ENCODE measurements at places on chromosomes 12 and 14.

DNA sequence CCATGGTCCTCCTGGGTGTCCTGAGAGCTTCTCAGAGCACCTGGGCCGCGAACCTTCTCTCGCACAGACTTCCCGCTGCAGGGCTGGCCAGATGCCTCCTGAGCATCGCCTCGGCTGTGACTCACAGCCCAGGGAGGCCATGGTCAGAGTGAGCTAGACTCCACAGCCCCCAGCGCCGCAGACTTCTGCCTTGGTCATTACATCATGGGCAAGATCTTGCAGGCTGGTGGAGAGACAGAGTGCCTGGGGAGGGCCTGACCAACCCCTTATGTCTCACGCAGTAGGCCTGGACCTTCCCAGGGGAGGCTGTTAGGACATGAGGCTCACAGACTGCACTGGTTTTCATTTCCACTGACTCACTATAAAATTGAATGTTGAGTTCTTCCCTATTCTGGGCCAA lies 41.8 kb downstream of the SMOC1 start:
- DNase-seq, result no peak

DNA sequence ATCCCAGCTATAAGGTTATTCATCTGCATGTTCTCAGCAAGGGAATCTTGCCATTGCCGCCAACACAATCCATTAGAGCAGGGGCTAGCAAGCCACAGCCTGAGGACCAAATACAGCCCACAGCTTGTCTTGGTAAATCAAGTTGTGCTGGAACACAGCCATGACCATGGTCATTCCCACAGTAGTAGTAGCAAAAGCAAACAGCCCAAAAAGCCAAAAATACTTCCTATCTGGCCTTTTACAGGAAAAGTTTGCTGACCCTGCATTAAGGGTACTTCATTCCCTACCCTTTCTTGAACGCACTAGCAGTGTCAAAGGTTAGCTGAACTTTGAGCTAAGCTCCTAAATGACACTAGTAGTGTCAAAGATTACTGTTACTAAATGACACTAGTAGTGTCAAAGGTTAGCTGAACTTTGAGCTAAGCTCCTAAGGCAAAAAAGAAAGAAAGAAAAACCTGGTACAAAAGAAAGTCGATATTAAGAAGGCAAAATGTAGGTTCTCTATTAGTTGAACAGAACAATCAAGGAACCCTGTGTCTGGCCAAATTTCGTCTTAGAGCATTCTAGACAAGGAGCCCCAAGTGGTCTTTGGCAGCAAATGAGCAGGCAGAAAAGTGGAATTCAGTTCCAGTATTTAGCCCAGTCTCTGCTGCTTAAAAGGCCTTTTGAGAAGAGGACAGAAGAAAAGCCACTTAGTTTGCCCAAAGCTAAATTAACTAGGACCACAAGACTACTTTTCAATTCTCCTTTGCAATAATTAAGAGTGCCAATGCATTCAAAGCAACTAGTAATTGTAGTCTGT lies 67.7 kb downstream of the NT5DC3 start:
- DNase-seq, result no peak

GRCh38 chr14:44795725-44796124 lies 166.0 kb downstream of the KLHL28 start:
- DNase-seq, result no peak

DNA sequence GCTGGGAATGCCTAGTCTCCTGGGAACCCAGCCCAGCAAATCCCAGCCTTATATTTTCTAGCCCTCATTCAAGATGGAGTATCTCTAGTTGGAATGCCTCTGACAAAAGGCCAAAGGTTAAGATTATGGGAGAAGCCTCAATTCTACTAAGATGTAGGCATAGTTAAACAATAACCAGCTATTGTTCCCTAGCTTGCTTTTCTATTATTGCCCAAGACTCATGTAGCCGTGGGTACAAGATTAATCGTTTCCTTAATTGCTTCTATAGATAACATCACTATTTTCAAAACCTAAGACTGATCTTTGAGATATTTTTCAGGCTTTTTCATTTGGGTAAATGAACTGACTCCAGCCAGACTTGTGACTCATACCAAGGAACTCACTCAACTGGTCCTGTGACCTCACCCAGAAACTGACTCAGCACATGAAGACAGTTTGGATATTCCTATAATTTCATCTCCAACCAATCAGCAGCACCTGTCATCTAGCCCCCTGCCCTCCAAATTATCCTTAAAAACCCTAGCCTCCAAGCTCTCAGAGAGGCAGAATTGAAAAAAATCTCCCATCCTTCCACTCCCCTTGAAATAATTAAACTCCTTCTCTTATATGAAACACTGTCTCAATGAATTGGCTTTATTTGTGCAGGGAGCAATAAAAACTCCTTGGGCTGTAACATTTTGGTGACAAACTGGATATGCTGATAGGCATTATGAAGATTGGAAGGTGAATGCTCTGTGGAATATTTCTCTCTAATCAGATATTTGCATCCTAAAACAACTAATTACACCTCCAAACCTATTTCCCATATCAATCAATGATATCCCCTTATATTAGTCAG lies 589.0 kb downstream of the C12orf50 start:
- no peak for DNase-seq

DNA sequence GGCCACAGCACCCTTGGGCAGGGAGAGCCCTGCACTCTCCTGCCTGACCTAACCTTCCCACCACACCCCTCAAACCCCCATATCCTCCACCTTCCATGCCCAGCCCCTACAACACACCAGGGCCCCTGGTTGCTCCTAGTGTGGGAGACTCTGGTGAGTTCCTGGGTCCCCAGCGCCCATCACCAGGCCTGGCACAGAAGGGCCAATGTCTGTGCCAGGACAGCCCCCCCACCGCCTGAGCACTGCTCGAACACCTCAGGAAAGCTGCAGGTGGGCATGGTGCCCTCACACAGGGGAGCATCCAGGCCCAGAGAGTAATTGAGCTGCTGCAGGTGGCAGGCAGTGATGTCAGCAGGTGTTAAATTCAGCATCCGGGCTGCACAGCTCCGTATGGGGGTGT lies 15.2 kb downstream of the ADCY6 start:
- no peak for DNase-seq

GRCh38 chr14:90451443-90451842 lies 54.6 kb downstream of the CALM1 start:
- no peak for DNase-seq

DNA sequence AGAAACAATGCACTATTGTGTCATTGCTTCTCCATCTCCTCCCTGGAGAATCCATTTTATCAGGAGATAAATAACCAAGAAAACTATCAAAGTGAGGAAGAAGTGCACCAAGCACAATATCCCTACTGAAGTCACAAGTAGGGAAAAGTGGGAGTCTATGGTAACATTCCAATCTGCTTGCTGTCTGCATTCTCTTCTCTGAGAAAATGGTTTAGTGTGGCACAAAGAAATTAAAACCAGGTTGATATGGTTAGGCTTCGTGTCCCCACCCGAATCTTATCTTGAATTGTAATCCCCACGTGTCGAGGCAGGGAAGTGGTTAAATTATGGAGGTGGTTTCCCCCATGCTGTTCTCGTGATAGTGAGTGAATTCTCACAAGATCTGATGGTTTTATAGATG lies 209.7 kb downstream of the PRKD1 start:
- no peak for DNase-seq

GRCh38 chr12:89856431-89856830 lies 147.8 kb upstream of the ATP2B1 start:
- no peak for DNase-seq

GRCh38 chr12:3294481-3294911 lies 196.5 kb upstream of the PRMT8 start:
- DNase-seq, result no peak

DNA sequence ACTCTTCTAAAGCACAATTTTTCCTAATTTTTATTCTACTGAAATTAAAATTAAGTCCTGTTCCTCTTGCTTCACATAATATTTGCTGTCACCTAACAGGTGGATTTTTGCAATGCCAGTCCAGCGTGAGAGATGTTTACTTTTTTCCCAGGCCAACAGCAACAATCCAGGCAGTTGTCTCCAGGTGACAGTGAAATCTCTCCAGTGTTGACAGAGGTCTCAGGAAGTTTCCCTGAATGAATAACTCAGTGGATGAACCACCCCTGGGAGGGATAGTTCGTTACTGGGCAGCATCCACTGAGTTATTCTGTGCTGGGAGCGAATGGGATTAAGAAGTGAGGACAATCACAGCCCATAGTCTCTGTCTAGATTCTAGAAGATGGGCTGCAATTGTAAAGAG lies 7.1 kb upstream of the NT5DC3 start:
- DNase-seq, result no peak

GRCh38 chr12:40011775-40012129 lies 94.1 kb downstream of the SLC2A13 start:
- DNase-seq, result peak; percentile 22

GRCh38 chr14:105430565-105430964 lies 10.9 kb downstream of the MTA1 start:
- DNase-seq, result no peak

DNA sequence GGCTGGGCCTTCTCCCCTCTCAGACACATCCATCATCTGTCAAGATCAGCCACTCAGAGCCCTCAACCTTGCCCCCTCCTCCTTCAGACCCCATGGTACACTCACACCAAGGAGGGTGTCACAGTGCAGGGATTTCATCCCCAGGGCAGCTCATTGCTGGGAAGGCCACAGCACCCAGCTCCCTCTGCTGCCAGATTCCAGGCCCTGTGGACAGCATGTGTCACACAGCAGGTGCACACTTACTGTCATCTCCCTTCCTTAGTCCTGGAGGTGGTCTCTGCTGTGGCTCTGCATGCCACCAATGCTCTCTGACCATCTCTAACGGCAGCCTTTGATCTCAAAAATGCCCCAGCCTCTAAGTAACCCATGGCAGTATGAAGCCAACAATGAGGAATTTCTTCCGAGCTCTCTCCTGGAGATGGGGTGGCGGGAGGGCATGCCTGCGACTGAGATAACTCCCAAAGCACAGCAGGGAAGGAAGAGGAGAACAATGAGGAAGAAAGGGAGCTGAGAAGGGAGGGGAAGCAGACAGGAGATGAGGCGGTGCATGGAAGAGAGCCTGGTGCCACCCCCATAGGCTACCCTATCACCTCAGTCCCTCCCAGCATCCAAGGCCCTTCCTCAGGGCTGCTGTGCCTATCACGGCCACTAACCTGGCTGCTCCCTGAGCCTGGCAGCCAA lies 101.0 kb downstream of the SINHCAF start:
- no peak for DNase-seq

DNA sequence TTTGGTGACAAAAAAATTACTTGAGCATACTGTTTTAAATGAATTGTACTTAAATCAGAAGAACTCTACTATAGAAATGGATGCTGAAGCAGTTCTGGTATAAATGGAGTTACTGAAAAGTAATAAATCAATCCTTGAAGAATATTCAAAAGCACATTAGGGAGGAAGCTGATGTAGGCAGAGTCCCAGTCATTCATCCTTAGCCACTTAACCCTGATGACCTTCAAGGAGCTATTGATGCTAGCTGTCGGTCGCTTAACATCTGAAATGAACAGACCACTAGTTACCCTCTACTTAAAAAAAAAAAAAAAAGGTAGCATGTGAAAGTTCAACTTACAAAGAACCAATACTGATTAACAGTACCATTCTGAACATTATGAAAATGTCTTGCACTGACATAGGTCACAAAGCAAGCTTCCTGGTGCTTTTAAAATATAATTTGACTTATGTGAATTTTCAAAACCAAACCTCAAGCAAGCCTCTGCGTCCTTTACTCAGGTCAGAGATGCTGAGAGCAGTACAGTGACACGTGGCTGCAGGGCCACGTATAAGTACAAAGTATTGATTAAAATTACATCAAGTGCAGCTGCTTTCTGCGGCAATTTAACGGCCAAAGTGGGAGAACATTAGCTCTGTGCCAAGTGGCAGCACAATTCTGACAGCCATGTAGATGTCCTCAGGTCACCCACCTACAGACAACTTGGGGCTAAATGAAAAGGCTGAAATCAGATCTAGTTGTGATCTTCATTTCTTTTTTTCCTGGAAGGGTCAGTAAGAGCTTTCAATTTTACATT lies 18.1 kb downstream of the PPM1H start:
- no peak for DNase-seq

- peak; percentile 93 for DNase-seq
These were observed 536 bp upstream of the DAAM1 start for GRCh38 chr14:59187802-59188460.

GRCh38 chr12:51915003-51915625 lies 7.8 kb downstream of the ACVRL1 start:
- DNase-seq, result no peak

GRCh38 chr12:75721796-75722195 lies 210.4 kb upstream of the KRR1 start:
- no peak for DNase-seq

DNA sequence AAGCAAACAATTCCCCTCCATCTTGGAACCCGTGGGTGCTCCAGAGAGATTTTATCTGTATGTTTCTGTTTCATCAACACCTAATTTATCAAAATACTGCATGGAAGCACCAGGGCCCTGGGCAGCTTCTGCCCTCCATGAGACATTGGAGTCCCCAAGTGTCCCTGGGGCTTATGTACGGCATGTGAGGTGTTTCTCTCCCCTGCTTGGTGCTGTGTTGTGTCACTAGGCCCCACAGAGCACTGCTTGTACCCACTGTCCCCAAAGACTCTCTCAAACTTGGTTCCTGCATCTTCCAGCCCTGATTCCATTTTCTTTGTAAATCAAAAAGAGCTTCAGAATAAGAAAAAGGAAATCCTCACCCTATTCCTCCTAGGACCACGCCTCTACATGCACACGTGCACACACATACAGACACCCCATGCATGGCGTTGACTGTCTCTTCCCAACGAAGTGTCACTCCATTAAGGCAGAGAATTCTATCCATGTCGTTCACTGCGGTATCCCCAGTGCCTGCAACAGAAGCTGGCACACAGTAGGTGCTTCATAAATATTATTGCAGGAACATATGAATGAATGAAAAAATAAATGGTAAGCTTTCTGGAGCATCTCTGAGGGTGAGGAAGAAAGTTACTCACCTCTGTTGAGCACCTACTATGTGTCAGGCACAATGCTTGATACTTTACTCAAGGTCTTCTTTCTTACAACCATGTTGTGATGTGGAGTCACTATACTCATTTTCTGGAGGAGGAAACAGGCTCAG lies 191.6 kb downstream of the DICER1 start:
- DNase-seq, result no peak

- DNase-seq, result peak; percentile 81
These were observed 687 bp upstream of the RPS29 start for GRCh38 chr14:49586673-49587460.
